Left kidney (tissue), 8 donors: ENCODE measurements at places on chromosomes 3 and 15. TPM values are rescaled to one million over a fixed set of nuclear protein-coding genes. Genes with fewer than 3 reads are reported as not detected.

- DNase-seq: no peak
Measured at GRCh38 chr3:135887220-135887619, 78.3 kb upstream of the PPP2R3A start.

- peak; percentile 7 for DNase-seq
Measured at GRCh38 chr3:45841420-45841756, 531 bp downstream of the LZTFL1 start.

SEMA3B gene
- polyA plus RNA-seq: 78.6 TPM

RTP1 gene
- polyA plus RNA-seq: not detected

GRCh38 chr3:69252631-69253030 is 130.2 kb upstream of the LMOD3 start:
- DNase-seq: peak; percentile 50

GRCh38 chr15:73573572-73573971 is 59.6 kb downstream of the NPTN start:
- DNase-seq: no peak

DUOX1 gene
- polyA plus RNA-seq: 7.8 TPM

AADACL2 gene
- not detected for polyA plus RNA-seq

DNA sequence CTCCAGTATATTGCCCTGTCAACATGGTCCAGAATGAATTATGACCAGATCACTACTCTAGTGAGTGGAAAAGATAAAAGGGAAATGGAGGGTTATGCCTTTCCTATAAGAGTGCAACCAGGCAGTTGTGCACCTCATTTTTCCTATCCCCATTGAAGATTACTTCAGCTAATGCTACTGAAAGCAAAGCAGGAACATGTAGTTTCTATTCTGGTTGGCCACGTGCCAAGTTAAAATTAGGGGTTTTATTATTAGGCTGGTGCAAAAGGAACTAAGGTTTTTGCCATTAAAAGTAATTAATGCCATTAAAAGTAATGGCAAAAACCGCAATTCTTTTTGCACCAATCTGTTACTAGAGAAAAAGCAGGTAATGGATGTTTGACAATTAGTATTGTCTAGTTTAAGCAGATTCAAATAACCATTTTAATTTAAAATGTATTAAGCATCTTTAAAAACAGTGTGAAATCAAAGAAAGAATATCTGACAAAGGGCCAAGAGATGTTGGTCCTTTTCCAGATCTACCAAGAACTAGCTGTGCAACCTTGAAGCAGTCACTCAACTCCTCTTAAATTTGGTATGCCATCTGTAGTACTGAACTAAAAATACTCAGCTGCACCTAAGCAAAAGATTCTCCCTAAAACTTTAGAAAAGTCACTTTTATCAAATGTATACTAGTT is 567.5 kb upstream of the CCDC54 start:
- no peak for DNase-seq

PPM1L gene
- polyA plus RNA-seq: 10.4 TPM

DNA sequence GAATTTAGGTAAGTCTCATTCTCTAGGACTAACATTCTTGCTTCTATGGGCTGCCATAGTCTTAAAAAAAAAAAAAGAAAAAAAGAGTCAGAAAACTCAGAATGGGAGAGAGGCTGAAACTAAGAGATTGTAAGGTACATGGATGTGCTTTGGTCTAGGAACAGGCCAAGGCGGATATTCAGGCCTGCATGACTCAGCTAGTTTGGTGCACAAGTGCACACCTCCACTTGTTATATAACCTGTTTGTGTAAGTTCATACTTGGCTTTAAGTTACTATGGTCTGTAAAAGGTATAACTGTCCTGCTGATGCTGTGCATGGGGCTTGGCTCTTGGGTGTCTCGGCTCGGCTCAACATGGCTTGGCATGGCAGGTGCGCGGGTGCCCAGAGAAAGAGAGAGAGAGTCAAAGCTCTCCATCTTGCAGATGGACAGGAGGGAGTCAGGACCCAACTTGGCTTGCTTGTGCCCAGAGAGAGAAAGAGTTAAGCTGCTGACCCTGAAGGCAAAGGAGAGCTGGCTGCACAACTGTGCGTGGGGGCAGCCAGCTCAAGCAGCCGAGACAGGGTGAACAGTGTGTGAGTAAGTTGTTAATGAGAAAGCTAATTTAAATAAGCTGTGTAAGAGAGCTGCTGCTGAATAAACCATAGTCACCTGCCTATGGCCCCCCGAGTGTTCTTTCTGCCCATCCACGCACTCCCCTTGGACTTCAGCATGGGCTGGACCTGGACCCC is 31.4 kb upstream of the CHRNB4 start:
- DNase-seq: no peak

GRCh38 chr3:126964950-126965349 is 18.0 kb upstream of the PLXNA1 start:
- no peak for DNase-seq

- DNase-seq: no peak
Measured at GRCh38 chr3:78895528-78895927, 872.3 kb downstream of the ROBO1 start.

- DNase-seq: no peak
Measured at GRCh38 chr15:45291822-45292582, 40.0 kb downstream of the SLC28A2 start.

GRCh38 chr3:143090976-143091837 is 28.4 kb upstream of the CHST2 start:
- DNase-seq: no peak

DNA sequence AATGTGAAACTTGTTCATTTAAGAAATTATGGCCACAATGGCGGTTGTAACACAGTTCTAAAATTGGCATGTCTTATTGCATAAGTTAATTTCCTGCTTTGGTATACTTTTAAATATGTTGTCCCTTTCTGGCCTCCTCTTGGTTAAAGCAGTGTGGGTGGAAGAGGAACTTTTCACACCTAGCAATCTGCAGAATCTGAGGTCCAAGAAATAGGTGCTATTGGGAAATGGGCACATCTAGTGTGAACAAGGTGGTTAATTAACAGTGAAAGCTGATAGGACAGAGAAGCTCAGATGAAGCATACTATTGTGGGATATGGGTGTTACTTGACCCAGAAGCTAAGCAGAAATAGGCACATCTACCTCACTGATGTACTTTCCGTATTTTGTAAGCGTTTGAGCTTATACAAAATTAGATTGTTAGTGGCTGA is 10.6 kb downstream of the CMC1 start:
- no peak for DNase-seq

HHLA2 gene
- polyA plus RNA-seq: 21.3 TPM

SUSD5 gene
- polyA plus RNA-seq: 4.5 TPM
